ENCODE measurements at places on chromosomes 2 and 18.

- DNase-seq = no peak
These were observed 20.8 kb upstream of the TNS1 start for GRCh38 chr2:218023636-218024035.

DNA sequence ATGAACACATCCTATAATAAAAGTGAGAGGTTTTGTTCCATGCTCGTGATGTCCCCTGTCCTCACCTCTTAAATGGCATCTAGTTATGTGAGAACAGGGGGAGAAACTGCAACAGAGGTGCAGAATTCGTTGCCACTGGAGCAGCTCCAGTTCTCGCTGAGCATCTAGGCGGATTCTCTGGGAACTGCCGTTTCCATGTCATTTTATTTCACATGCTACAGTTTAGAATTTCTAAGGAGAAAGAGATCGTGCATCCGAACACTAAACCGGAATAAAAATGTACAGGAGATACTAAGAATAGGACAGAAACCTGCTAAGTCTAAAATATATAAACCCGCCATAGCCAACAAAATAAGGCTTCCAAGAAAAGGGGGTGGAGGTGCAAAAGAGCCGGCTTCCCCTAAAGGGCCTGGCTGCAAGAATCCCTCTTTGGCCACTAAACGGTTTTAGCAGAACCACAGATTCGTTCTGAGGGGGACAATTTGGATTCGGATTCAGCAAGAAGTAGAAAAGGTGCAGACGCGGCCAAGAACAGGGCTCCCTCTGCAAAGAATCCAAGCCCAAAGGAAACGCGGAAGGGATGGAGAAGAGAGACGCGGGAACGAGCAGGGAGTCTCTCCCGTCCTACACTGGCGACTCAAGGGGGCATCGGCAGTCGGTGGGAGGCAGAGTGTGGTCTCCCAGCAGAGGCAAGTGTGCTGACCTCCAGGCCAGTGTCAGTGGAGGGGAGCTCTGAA lies 1.3 kb downstream of the TMEM163 start:
- no peak for DNase-seq

DNA sequence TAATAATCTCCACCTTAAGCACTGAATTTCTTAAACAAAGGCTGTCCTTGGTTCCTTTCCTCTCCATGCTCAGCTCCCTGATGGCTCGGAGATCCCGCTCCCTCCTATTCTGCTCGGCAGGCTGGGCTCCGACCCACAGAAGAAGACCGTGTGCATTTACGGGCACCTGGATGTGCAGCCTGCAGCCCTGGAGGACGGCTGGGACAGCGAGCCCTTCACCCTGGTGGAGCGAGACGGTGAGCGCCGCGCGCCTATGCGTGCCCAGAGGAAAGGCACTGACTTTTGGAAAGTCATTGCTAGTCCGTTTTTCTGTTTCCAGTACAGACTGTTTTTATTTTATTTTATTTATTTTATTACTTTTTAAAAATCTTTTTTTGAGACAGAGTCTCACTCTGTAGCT lies 9.6 kb downstream of the CNDP2 start:
- DNase-seq = no peak

DNA sequence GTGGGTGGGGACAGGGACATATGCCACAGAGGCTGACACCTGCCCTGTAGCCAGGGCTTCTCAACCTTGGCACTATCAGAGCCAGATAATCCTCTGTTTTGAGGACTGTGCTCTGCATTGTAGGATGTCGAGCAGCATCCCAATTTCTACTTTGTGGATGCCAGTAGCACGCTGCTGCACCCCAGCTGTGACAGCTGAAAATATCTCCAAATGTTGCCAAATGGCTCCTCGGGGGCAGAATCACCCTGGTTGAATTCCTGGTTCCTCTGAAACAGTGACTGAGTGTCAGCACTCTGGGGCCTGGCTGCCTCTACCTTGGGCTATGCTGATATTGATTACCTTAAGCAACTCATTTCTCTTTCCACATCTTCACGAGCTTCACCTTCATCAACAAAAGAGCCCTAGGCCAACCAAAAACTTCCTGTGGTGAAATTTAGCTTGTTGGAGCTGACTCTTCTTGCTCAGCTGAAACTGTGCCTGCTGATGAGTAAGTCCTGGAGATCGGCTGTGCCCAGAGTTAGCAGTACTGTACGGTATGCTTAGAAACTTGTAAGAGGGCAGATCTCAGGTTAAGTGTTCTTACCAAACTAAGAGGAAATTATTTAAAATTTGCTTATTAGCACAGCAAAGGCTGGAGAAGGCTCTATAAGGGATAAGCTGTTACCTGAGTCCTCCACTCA lies 138.1 kb downstream of the SEPTIN10 start:
- no peak for DNase-seq

DNA sequence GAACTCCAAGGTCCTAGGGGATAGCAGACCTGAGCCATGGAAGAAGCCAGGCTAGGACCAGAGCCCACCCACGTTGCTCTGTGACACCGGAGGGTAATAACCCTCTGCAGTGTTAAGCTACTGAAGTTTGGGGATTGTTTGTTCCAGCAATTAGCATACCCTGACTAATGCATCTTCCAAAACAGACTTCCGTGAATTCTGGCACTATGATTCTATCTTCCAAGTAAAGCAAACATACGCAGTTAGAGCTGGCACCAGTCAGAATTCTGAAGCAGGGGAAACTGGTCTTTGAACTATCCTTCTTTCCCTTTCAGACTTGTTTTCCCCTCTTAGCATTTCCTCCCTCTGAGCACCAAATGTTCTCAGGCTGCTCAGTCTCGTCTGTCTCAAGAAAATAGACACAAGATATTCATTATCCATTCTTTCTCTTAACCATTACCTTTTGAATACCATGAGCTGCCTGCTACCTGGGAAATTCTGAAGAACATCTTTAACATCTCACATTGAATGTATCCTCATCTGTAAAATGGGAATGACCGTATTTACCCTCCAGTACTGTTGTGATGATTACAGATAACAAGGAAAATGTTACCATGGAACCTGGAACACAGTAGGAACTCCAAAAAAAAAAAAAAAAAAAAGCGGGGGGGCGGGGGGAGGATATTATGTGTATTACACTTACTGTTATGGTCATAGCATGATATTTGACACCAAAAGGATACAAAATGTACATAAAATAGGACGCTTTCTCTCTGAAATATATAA lies 108.2 kb downstream of the TCF4 start:
- DNase-seq = no peak

- DNase-seq = no peak
These were observed 20.8 kb downstream of the KIF1A start for GRCh38 chr2:240799033-240799820.

GRCh38 chr2:14828223-14828622 lies 195.7 kb downstream of the LRATD1 start:
- no peak for DNase-seq

DNA sequence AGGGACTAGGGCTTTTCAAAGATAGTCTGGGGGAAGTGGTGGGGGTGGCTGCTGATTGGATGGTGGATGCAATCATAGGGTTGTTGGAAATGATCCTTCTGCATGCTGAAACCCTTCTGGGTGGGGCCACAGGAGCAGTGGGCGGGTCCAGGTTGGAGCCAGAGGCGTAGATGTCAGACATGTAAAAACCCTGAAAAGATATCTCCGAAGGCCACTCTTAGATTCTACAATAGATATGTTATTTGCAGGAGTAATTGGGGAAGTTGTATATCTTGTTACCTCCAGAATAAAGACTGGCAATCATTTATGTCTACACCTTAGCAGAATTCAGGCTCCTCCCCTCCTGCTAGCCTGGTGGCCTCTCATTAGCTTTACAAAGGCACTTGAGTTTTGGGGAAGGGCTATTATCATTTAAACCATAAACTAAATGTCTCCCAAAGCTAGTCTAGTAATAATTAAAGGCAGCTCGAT lies 8.2 kb upstream of the FAM98A start:
- no peak for DNase-seq

DNA sequence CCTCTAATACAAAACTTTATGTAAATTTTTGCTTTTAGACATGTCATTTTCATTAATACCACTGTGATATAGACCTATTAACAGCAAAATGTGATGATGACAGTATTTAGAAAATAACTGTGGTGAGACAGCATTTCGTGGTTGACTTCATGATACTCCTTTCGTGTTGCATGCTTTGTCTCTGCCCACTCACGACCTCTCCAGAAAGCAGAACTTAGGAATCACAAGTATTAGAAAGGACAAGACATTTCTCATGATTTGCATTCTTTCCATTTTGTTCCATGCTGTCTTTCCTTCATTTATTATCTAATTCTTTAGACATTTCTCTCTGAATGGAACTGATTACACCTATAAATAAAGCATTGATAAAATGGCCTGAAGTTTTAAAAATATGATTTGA lies 85.2 kb upstream of the POU3F3 start:
- DNase-seq = no peak

DNA sequence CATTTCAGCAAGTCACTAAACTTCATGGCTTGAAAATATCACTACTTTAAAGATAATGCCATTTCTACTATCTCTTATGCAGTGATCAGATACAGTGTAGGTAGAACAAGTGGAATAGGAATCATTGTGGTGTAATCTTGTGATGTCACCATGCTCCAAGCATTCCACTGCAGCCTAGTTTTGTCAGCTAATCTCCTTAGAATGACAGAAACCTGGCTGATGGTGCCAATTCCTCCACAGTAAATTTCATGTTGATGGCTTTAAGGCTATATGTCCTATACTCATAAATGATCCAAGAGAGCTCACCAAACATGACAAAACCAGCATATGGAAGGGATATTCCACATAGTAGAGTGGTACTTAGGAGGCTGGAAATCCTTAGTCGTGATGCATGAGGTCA lies 184.9 kb downstream of the PDE1A start:
- DNase-seq = no peak

- no peak for DNase-seq
These were observed 1263.4 kb downstream of the DSC3 start for GRCh38 chr18:29779096-29779495.

- DNase-seq = no peak
These were observed 3.2 kb upstream of the VAPA start for GRCh38 chr18:9910661-9911060.

GRCh38 chr18:5895299-5895875 lies at the start of gene TMEM200C:
Gene TMEM200C (minus strand): TSS chr18:5895522. CDS start chr18:5892063, 3,459 bp downstream.
- DNase-seq = no peak

DNA sequence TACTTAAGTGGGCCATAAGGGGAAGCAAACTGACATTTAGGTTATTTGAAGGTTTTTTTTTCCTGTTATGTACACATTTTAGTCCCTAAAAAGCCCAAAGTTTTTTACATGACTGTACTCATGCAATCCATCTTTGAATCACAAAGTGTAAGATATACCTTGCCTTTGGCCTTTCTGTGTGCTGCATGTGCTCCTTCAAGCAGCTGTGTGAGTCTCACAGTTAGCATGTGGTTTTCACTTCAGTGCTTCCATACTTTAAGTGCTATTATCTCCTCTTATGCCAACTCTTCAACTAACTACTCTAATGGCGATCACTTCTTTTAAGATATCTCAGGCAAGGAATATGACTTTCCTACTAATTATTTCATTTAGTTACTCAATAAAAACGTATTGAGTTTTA lies 597.1 kb upstream of the ACVR2A start:
- DNase-seq = no peak

DNA sequence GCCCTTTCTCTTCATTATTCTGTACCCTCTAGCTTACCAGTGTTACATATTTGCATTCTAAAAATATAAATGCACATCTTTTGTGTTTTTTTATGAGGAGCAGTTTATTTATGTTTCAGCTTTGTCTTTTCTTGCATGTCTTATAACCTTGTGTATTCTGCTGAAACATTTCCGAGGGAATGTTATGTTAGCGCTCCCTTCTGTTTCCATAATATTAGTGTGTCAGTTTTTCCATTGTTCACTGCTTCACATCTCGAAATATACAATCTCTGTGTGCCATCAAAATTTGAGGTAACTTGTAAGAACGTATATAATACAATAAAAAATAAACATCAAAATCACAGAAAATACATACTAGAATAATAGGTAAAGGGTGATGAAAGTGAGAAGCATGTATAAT lies 153.3 kb downstream of the PKP4 start:
- no peak for DNase-seq

GRCh38 chr2:45899926-45900325 lies 248.5 kb downstream of the PRKCE start:
- no peak for DNase-seq

- DNase-seq = no peak
These were observed 129.9 kb downstream of the MARCHF4 start for GRCh38 chr2:216242365-216242764.

Data from SHP77 treated with DMSO at 0.1 percent for 48 hours (cell line).